Sigmoid colon (tissue), 7 donors: ENCODE measurements at places on chromosomes 1 and 21. TPM values are rescaled to one million over a fixed set of nuclear protein-coding genes. Genes with fewer than 3 reads are reported as not detected.

PCAT6 gene
- not detected for total RNA-seq

CD53 gene
- 28.2 TPM for total RNA-seq

FMO5 gene
- 2.8 TPM for total RNA-seq

PEX14 gene
- 17.8 TPM for total RNA-seq

COL24A1 gene
- 5.8 TPM for total RNA-seq

LMO4 gene
- 57.4 TPM for total RNA-seq

PLA2G2F gene
- total RNA-seq: not detected

UAP1 gene
- total RNA-seq: 83.6 TPM

HAPLN2 gene
- 0.71 TPM for total RNA-seq

CATSPERE gene
- 2.0 TPM for total RNA-seq

OR2T2 gene
- not detected for total RNA-seq

MCOLN3 gene
- total RNA-seq: 10.8 TPM

CLCA1 gene
- not detected for total RNA-seq

CELA2A gene
- not detected for total RNA-seq

VSIG8 gene
- total RNA-seq: not detected

CNR2 gene
- total RNA-seq: not detected

SRGAP2B gene
- total RNA-seq: 11.8 TPM

AURKAIP1 gene
- total RNA-seq: 107 TPM

CCDC24 gene
- 6.6 TPM for total RNA-seq

WLS gene
- 99.2 TPM for total RNA-seq

S100A1 gene
- 7.5 TPM for total RNA-seq

TMEM54 gene
- total RNA-seq: 57.6 TPM

KCNA3 gene
- 0.71 TPM for total RNA-seq

OR14K1 gene
- total RNA-seq: not detected

ZNF691 gene
- 20.7 TPM for total RNA-seq

BNIPL gene
- total RNA-seq: not detected
